ENCODE measurements at places on chromosomes 1 and 21.

GRCh38 chr1:150486966-150487762 lies at the start of gene TARS2:
Gene TARS2 (plus strand): TSS chr1:150487419. CDS start chr1:150487451, 32 bp downstream.
- peak; percentile 92 for DNase-seq

GRCh38 chr1:50023292-50024159 lies at the start of gene AGBL4:
Gene AGBL4 (minus strand): TSS chr1:50023954.
- DNase-seq: no peak

DNA sequence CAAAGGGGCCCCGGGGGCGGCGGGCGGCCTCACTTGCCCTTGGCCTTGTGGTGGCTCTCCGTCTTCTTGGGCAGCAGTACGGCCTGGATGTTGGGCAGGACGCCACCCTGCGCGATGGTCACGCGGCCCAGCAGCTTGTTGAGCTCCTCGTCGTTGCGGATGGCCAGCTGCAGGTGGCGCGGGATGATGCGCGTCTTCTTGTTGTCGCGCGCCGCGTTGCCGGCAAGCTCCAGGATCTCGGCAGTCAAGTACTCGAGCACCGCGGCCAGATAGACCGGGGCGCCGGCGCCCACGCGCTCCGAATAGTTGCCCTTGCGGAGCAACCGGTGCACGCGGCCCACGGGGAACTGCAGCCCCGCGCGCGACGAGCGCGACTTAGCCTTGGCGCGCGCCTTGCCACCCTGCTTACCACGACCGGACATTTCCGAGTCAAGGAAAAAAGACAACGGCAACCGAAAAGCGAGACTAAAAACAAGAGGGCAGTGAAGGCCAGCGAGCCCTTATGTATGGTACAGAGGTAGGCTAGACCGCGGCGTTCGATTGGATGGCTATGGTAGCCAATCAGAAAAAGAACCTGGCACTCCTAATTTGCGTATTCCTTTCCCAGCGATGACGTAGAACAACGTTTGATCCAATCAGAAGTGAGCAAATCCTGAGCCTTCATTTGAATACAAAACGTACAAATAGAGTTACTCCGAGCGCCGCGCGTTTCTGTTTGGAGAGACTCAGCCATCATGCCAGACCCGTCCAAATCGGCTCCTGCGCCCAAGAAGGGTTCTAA lies 29.6 kb upstream of the RNF187 start:
- peak; percentile 76 for DNase-seq

GRCh38 chr1:57418971-57419370 lies 4.9 kb downstream of the DAB1 start:
- DNase-seq: no peak

GRCh38 chr1:171258429-171258828 lies 10.1 kb downstream of the FMO1 start:
- DNase-seq: no peak

DNA sequence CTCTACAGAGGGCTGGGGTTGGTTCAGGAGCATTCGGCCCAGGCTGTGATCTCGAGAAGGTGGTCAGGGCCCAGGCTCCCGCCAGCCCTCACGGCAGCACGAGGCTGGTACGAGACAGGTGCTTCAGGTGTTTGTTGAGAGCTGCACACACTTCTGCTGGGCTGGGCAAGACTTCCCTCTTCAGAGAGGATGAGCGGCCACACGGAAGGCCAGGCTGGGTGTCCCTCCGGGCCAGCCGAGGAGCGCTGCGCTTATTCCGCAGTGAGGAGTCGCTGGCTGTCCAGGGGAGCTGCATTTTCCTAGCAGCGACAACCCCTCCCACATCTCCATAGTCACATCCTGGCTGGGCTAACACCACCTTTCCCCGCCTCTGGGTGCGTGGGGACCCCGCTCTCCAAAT lies 50.5 kb downstream of the PDE9A start:
- DNase-seq: no peak

GRCh38 chr1:231770506-231771175 lies 144.1 kb downstream of the DISC1 start:
- no peak for DNase-seq

GRCh38 chr1:60974524-60975372 lies 107.6 kb upstream of the NFIA start:
- DNase-seq: no peak

DNA sequence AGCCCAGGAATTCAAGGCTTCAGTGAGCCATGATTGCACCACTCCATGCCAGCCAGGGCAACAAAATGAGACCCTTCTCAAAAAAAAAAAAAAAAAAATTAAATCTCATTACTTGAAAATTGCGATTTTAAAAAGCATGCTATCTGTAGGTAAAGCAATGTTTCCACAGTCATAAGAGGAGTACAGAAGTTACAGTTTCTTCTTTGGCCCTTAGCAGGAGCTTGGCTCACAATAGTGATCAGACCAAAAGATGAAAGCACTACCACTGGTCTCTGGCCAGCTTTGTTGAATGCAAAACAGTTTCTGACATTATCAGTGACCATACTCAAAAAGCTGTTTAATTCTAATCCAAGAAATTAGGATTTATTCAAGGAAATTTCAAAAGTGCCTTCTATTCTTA lies 31.2 kb downstream of the VAV3 start:
- DNase-seq: no peak

DNA sequence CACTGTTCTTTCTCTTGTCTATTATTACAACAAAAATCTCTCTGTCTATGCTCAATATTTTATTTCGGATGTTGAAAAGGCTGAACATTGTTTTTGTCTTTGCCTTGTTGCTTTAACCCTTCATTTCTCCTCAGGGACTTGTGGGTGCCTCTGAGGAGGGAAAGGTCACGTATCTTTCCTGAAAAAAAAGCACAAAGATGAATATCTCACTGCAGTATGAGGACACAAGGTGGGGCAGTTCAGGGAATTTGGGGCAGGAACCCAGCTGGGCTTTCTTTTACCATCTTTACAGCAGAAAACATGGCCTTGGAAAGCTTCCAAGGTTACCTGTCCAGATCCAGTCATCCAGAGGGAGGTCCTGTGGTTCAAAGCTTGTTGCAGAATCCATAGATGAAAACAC lies 99.1 kb upstream of the LPGAT1 start:
- no peak for DNase-seq

DNA sequence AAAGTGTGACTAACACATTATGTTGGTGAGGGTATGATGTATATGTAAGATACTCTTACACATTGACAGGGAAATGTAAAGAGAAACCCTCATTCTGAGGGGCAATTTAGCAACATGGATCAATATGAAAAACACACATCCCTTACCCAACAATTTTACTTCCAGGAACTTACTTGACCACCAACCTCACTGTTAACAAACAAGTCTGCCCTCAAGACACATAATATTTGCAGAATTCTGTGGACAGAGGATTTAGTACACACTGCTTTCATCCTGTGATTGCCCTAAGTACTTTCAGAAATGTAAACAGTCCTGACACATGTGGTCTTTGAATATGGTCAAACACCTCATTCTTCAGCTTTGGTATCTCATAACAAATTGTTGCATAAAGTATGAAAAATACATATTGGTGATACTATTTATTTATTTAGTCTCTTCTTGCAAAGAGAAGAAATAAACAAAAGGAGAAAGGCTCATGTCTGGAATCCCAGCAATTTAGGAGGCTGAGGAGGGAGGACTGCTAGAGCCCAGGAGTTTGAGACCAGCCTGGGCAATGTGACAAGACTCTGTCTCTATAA lies 6.9 kb downstream of the USP48 start:
- no peak for DNase-seq

GRCh38 chr21:46081862-46082712 lies 15.8 kb upstream of the COL6A2 start:
- no peak for DNase-seq

DNA sequence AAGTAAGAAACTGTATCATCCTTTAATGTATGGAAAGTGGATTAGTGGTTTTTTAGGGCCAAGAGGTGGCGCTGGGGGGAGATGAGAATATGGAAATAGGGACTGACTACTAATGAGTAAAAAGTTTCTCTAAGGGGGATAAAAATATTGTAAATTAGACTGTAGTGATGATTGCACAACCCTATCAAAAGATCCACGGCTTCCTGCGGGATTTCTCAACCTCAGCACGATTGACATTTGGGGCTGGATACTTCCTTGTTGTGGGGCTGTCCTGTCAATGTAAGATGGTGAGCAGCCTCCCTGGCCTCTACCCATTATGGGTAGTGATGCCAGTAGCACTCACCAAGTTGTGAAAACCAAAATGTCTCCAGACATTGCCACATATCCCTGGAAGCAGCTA lies 36.0 kb upstream of the PRDM2 start:
- no peak for DNase-seq

DNA sequence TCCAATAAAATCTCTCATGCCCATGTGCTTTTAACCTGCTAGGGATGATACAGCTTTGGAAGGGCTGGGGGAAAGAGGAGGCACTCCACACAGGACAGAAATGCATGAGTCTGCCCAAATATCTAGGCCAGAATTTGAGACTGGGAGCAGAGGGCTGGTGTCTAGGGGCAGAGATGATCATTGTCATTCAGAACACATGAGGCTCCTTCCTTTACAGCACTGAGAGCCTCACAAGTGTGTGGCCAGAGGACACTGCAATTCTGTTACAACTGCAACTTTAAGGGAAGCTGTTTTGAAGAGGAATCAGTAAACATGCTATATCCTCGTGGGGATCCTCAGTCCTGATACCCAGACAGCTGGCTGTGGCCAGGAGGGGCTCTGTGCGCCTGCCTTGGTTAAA lies 541.3 kb downstream of the OMA1 start:
- no peak for DNase-seq

DNA sequence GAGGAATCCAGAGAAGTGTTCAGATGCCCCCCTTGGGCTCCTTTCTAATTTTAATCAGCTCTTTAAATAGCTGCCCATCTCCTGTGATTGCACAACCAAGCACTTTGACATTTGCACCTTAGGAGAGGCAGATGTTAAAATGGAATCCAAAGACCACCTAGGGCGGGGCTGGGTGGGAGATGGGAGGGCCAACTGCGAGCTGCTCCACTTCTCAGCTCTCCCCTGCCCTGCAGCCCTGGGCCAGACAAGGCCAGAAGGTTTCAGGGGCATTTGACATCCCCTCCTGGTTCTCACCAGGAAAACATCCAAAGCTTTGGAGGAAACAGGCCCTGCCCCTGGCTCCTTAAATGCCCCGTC lies 106.9 kb downstream of the DHRS3 start:
- no peak for DNase-seq

DNA sequence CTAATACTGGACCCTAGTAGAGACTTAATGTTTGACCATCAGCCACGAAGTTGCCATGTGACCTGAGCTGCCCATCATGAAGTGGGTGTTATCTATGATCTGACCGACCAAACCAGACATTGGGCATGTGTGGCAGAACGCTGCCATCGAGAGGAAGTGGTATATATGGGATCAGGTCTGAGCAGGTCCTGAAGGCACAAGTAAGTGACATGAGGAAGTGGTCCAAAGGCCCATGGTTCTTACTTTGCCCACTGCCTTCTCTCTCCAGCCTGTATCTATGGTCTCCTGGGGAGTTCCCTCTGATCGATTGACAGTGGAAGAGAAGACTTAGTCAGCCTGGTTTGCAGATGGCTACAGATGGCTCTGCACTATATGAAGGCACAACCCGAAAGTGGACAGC lies 7.9 kb downstream of the SPSB1 start:
- DNase-seq: no peak

- no peak for DNase-seq
Measured at GRCh38 chr1:239317948-239318347, 68.4 kb upstream of the CHRM3 start.

GRCh38 chr21:41445465-41445862 lies 19.4 kb downstream of the MX1 start:
- DNase-seq: no peak

DNA sequence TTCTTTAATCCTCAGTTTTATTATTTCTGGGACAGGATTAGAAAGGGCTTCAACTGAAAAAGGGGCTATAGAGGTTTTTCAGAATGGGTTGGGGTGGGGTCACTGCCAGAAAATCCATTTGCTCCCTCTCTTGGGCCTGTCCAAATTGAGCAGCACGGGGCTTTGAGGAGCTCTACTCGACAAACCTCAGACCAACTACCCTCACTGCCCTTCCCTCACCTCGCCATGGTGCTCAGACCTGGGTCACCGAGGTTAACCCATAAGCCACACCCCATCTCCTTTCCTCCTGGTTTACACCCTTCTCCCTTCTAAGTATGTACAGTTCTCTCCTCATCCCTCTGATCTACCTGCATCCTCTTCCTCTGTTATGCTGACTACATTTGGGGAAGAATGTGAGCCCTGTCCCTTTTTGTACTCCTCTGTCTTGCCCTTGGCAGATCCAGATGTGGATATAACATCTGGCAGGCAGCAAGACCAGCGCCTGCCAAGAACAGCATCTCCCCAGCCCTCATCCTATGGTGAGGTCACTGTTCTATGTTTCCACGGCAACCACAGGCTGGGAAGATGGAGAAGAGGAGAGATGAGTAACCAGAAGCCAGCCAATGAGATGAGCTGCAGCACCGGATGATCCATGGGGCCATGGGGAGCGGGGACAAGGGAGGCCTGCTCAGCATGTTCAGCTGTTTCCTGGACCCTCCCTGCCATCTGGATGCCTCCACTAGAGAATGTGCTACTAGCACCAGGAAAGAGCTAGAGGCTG lies 3.7 kb upstream of the FABP3 start:
- DNase-seq: no peak

DNA sequence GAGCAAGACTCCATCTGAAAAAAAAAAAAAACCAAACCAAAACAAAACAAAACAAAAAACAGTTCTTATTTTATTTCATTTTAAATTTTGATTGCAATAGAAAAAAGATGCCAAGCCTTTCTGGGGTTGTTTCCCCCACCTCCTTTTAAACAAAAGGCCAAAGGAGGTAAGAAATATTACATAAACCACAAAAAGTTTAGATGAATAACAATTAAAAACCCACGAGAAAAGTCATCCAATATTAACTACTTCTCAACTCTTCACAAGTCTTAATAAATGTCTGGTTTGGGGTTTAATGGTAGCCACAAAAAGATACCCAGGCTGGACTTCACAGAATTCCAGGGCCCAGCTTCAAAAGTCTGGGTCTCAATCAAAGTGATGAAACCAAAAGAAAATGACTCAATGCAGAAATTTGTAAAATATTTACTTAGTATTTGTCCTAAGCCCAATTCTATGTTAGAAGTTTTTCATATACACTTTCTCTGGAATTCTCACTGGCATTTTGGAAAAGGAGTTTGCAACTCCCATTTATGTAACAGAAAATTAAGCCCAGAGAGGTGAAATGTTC lies 47.0 kb upstream of the SDC3 start:
- DNase-seq: no peak

DNA sequence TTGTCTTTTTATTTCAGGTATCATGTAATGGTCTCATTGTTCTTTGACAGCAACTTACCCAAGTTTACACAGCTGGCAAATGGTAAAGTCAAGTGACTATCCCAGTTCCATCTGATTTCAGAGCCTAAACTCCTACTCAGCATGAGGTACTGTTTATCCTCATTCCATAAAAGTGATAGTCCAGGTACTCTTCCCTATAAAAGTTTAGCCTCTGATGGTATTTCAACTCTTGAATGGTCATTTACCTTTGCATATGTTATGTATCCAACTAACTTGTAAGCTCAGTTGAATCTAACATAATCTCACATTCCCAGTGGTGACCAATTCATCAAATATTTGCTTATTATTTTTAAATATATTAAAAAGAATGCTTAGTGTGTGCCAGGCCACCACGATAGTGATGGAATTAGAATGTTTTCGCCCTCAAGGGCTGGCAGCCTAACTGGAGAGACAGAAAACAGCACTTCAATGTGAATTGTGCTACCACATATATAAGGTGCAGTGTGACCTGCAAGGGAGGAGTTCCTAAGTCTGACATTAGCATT lies 307.1 kb downstream of the CTH start:
- DNase-seq: no peak

GRCh38 chr21:45041351-45041805 lies 33.0 kb upstream of the ADARB1 start:
- no peak for DNase-seq

All from stimulated activated CD8-positive, alpha-beta memory T cell treated with anti-CD3 and anti-CD28 coated beads, Interleukin-15, amount 100 ng/mL, for 48 hours (primary cell).